SJCRH30 (cell line): ENCODE measurements at places on chromosomes 11 and 22.
A peak's percentile ranks its signal among the peaks of the same experiment; 100 is the strongest.

GRCh38 chr11:57771365-57771764, 9.8 kb downstream of the CTNND1 start:
- DNase-seq: no peak

DNA sequence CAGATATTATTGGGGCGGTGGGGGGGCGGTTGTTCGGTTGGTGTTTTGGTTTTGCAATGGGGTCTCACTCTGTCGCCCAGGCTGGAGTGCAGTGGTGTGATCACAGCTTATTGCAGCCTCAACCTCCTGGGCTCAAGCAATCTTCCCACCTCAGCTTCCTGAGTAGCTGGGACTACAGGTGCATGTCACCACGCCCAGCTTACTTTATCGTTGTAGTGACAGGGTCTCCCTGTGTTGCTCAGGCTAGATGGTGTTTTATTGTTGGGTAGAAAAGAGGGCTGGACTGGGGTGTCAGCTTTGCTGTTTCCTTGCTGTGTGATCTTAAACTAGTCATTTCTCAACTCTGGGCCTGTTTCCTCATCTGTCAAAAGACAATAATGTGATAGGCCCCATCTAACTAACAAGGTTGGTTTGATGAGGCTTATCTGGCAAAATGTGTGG, 17.5 kb upstream of the MYH9 start:
- DNase-seq: no peak

GRCh38 chr11:128532016-128532571, 55.3 kb downstream of the ETS1 start:
- DNase-seq: no peak

DNA sequence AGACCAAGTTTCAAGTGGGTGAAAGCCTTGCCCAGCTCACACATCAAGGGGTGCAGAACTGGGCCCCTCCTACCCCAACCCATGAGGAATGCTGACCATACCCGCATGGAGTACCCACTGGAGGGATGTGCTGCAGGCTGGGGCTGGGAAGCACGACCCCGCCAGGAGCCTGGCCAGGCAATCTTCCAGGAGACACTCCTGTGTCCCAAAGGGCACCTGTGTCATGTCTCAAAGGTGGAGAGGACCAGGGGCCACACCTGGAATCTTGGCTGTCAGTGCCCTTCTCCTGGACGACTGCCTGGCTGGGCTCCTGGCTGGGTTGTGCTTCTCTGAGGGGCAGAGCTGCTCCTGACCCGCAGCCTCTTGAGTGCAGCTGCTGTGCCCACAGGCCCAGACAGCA, 6.7 kb downstream of the ARAP1 start:
- DNase-seq: no peak

- no peak for DNase-seq
Observed at GRCh38 chr22:20118300-20119020, 1.4 kb upstream of the TRMT2A start.

DNA sequence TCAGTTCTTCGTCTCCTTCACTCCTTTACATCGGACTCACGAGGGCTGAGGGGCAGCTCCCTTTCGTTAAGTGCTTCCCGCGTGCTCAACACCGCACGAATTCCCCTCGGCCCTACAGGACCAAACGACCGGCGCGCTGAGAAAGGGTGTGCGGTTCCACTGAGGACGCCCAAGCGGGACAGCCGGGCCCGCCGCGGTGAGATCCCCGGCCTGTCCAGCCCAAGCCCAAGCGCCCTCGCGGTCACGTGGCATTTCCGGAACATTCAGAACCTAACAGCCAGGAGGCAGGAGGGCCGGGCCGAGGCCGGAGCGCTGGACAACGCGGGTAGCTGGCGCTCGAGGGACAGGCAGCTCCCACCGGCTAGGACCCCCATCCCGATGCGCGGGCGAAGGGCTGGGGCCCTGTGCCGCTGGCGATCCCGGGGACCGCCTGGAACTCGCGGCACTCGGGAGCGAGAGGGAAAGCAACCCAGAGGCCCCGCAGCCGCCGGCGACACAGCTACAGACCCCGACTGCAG, 737 bp upstream of the STIP1 start:
- no peak for DNase-seq

GRCh38 chr11:118442301-118442700, 6.0 kb downstream of the KMT2A start:
- no peak for DNase-seq

GRCh38 chr22:39090426-39091064, 6.5 kb upstream of the APOBEC3H start:
- no peak for DNase-seq

DNA sequence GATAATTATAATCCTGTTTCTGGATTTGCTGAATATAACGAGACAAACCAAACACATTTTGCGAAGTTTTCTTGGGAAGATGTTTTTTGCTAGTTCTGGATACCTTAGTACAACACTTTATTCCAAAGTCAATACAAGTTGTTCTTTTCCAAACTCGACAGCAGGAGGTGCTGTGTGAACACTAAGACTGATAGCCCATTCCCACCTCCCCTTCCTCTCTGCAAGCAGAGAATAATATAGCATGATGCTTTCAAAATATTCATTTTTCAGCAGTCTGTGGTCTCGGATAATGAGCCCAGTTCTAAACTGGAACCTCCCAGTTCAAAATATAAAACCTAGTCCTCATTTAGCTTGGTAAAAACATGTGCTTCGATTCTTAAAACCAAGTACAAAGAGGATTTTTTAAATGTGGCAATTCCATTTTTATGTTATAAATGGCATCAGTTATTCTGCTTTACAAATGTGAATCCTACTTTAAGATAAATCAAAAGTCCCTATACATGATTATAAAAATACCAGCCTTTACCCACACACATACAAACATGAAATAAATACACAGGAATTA, 129.1 kb downstream of the DCDC1 start:
- DNase-seq: peak; percentile 75

- DNase-seq: no peak
Observed at GRCh38 chr11:128749974-128750373, 56.1 kb downstream of the FLI1 start.

DNA sequence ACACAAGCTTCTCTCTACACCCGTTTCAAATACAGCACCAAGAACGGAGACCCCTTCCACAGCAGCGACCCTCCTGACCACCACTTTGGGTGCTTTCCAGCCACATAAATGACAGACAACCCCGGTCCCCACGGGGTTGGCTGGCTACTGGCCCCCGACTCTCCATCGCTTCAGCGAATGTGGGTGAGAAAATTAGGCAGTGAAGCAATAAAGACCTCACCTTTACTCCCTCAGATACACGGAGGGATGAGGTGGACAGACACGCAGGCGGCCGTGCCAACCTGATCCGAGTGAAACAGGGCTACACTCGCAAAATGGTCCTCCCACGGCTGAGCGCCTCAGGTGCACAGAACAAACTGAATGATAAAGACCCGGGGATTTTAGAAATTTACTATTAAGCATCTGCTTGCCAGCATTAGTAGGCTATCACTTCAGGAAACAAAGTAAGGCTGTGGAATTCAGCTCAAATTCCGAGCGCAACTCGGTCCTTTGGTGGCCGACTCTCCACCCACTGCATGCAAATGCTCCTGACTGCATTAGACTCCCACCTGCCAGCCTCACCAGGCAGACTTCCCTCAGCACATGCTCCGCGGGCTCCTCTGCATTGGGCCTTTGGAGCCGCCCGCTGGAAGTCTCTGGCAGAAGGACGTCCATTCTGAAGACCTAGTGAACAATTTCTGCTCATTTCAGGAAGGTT, 12.8 kb upstream of the EFCAB6 start:
- DNase-seq: no peak

- DNase-seq: no peak
Observed at GRCh38 chr11:130588471-130588870, 140.0 kb downstream of the ADAMTS15 start.

GRCh38 chr11:29957431-29957830, 59.4 kb downstream of the KCNA4 start:
- no peak for DNase-seq

DNA sequence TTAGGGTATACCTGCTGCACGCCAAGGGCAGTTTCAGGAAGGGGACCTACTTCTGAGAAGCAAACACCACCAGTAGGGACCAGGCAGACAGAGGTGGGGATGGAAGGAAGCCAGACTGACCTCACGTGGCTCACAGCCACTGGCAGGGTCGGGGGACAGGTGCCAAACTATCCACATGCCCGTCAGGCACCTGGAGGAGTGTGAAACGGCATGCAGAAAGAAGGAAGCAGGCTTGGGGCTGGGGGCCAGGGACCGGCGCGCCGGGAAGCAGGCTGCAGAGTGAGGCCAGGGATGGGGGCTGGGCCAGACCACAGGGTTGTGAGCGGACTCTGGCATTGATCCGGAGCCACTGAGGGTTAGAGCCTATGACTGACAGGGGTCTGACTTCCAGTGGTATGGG, 47.5 kb downstream of the CDKN1C start:
- no peak for DNase-seq

- DNase-seq: no peak
Observed at GRCh38 chr11:63747011-63747410, 21.6 kb downstream of the ZFTA start.

DNA sequence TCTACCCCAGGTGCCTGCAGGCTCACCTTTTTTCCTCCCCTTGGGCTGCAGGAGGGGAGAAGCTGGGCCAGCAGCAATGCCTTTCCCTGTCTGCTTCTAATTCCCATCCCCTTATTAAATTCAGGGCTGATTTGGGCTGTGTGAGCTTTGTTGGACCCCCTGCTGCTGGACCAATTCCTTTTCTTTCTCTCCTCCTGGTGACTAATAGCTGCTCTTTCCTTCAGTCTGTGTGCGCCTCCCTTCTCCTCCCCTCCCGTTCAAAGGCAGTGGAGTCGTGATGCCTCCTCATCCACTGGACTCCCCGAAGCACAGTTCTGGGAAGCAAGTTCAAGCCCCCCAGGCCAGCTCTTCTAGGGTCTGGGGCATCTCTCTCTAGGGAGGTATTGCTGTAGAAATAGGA, 567.9 kb upstream of the CADM1 start:
- no peak for DNase-seq

DNA sequence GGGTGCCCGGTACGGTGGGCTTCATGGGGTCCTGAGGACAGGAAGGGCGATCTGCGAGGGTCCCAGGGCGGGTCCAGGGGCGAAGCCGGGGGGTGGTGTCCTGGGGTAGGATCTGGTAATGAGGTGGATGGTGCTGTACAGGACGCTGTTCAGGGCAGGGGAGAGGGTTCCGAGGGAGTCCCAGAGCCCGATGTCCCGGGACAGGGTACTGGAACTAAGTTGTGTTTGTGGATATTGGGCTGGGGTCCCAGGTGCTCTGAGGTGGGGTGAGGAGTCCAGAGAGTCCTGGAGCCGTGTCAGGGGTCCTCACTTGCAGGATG, 426 bp downstream of the LZTR1 start:
- no peak for DNase-seq

DNA sequence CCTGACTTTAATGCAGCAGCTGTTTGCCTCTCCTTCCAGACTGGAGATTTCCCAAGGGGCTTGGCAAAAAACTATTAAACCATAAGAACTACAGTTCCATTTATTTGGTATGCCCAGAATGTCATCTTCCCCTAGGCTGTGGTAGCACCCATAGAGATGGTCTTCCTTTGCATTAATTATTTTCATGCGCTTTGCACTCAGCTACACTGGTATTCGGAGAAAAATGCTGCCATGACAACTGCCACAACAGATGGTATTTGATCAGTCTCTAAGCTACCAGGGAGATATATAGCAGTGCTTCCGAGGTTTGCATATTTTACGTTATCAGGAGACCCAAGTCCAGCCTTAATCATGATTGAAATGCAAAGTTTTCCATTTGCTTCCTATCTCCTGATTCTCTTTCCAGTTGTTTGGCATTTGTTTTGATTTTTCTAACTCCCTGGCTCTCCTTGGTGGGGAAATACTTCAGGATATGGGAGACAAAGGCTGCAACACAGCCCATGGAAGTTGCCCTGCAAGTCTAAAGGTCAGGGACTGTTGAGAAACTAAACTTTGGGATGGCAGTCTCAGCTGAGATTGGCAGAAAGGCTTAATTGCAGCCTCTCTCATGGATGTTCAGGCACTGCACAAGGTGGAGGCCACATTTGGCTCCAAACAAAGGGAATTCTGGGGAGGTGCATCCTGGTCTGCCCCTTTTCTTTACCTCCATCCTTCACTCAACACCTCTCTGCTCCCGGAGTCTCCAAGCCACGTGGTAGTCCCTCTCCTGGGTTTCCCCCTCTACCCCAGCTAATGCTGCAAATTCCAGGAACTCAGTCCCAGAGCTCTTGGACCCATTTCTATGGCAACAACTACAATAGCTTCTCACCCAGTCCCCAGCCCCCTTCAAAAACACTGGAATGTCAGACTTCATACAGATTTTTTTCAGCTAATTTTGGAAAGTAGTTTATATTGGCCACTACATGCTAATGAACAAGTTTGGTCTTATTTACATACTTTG, 151.8 kb downstream of the NAV2 start:
- peak; percentile 84 for DNase-seq

DNA sequence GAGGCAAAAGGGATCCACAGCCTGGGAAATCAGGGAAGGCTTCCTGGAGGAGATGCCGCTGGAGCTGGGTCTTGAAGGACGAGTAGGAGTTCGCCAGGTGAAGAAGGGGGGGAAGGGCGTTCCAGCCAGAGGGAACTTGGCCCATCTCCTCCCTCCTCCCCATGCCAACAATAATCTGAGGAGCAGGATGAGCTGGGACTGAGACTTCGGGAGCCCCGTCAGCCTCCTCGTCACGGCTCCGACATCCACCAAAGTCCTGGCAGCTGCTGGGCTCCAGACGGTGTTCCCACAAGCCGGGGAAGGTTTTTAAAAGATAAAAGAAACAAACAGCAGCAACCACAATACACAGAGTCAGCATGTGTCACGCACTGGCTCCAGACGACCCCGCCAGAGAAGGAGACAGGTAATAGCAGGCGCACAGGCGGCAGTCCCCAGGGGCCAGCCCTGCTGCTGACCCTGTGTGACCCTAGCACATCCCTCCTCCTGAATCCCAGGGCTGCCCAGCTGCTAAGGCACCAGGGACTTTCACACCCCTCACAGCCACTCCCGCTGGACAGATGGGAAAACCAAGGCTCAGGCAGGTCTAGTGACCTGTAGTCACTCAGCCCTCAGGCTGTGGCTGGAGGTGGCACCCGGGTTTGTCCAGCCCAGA, 37.3 kb downstream of the NUP50 start:
- peak; percentile 65 for DNase-seq

DNA sequence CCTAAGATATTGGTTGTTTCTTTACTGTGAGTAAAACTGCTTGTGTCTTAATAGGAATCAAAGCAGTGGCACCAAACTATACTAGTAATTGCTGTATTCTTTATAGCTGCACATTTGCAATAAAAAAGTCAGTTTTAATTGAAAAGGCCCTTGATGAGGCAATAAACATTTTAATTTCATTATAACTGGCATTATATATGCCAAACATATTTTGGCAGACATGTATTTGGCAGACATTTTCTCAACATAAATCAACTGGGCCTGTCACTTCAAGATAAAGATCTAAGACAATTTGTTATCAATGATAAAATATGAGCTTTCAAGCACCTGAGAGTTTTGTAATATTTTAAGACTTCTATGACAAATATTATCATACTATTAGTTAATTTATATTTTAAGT, 245.7 kb downstream of the SBF2 start:
- no peak for DNase-seq

- DNase-seq: no peak
Observed at GRCh38 chr11:112780351-112781087, 180.7 kb upstream of the NCAM1 start.

GRCh38 chr11:15737320-15737719, 619.0 kb downstream of the SOX6 start:
- DNase-seq: no peak

GRCh38 chr22:50670914-50671538, 1.6 kb upstream of the SHANK3 start:
- DNase-seq: no peak
